ENCODE measurements at places on chromosomes 5 and 9.

DNA sequence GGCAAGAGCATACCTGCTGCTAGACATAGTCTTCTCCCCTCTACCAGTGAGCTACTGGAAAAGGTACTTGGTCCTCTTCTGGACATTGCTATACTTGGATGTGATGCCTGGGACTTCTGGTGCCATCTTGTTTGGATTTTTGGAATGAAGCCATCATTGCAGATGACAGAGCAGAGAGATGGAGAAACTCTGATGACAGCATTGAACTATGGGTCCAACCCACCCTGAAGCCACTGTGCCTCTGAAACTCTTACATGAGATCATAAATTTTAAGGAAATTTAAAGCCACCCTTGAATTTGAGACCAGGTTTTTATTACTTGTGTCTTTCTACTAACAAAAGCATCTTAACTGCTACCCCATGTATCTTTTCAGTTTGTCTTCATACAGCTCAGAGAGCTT is 151.1 kb upstream of the SMIM23 start:
- no peak for DNase-seq

DNA sequence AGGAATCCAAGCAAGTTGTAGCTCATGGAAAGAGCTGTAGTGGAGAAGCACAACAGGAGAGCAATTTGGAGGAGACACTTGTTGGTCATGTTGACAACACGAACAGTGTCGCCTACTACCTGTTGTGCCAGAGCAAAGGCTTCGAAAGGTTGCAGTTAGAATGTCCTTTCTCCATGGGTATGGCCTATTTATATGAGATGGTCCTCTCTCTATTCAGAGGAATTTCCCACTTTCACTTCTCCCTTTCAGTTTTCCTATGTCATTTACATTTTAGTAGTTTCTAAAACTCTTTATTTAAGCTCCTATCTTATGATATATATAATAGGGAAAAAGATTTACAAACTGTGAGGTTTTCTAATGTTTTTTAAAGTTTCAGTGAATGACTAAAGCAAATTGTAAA is at the start of gene IFNB1:
TSS of gene IFNB1 (minus strand) at position 162 of the 400 bp plus-strand sequence. CDS start at position 89, 73 bp downstream.
- no peak for DNase-seq

DNA sequence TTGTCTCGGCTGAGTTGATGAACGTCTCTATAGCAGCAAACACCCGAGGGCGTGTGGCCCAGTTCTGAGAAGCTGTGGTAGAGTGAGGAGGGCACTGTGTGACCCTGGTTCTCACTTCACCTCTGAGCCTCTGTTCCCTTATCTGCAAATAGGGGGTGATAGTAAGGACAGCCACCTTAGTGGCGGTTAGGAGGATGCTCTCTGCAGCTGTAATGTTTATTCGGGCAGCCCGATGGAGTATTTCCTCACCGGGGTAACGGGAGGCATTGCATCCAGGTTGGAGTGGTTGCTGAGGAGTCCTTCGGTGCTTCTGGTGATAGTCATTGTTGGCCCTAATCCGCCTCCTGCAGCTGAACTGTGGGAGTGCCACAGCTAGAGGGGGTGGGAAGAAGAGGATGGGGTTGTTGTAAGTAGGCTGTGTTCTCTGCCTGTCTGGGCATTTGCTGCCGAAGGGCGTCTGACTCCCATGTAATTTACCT is 13.9 kb downstream of the PRRC2B start:
- DNase-seq, result no peak

- DNase-seq, result no peak
Measured at GRCh38 chr5:177447611-177448243, 1.1 kb downstream of the PRR7 start.

- DNase-seq, result no peak
Measured at GRCh38 chr5:7851617-7852289, 820 bp upstream of the CFAP90 start.

DNA sequence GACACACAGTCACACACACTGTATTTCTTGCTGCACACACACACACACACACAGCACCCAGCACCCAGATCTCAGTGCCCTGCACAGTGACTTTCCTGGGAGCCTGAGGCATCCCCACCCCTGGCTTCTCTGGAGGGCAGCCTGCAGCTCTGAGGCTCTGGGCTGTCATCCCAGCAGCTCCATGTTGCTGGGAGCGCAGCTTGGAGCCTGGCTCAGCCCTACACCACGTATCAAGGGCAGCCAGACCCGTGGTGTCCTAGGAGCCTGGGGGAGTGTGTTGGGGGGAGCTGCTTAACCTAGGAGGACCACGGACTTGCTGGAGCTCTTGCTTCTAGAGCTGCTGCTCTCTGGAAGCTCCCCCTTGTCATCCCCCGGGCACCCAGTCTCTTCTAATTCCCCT is 5.2 kb downstream of the IER5L start:
- peak; percentile 39 for DNase-seq

- DNase-seq, result no peak
Measured at GRCh38 chr9:129500161-129500862, 120.6 kb downstream of the C9orf50 start.

DNA sequence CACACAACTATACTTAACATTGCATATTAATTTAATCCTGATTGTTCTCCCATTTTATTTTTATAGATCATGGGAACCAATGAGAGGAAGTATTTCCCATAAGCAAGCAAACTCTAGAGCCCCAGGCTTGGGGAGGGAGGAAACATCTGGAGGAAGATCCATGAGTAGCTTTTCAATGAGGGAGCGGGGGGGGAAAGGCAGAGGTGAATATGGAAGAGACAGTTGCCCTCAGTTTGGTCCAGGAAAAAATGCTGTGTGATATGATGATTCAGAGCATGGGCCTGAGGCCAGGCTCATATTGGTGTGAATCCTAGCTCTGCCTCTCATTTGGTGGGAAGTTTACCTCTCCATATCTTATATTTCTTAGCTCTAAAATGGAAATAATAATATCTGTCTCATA is 42.2 kb upstream of the ALDOB start:
- DNase-seq, result no peak

DNA sequence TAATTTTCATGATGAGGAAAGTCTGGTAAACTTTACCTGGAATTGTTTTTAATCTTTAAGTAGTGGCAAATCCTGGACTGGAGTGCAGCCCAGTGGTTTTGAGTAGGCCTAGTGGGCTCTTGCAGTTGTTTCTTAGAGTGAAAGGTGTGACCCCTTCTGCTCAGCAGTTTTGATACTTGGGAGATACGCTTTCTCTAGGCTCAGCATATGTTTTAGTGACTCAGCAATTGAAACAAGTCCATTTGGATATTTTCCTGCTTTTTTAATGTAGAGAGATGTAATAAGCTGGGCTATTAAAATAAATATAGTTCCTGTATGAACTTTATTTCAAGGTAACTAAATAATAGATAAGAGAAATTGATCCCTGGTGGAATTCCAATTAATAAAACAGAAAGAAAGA is 6.0 kb downstream of the POLR3G start:
- DNase-seq, result no peak

GRCh38 chr9:105132606-105133005 is 111.8 kb upstream of the SLC44A1 start:
- DNase-seq, result no peak

- no peak for DNase-seq
Measured at GRCh38 chr5:116626945-116627679, 52.5 kb upstream of the SEMA6A start.

DNA sequence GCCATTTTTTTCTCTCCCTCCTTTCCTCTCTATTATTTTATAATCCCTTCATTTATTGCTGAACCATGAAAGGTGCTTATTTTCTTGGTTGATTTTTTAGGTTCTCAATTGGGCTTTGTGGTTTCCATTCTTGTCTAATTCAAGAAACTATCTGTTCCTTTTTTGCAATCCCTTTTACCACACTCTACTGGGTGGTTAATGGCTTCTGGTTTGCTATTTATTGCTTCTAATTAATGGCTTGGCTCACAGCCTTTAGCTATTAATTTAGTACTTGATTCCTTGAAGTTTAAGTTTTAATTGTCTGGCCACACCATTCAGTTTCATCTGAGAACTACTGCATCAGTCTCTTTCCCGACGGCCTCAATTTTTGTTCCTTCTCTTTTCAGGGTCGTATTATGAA is 5.6 kb downstream of the FRRS1L start:
- no peak for DNase-seq

- no peak for DNase-seq
Measured at GRCh38 chr5:157612581-157612980, 37.0 kb upstream of the ADAM19 start.

- DNase-seq, result no peak
Measured at GRCh38 chr9:85157772-85158171, 488.2 kb downstream of the NTRK2 start.

- no peak for DNase-seq
Measured at GRCh38 chr9:26950521-26950920, 3.5 kb upstream of the PLAA start.

DNA sequence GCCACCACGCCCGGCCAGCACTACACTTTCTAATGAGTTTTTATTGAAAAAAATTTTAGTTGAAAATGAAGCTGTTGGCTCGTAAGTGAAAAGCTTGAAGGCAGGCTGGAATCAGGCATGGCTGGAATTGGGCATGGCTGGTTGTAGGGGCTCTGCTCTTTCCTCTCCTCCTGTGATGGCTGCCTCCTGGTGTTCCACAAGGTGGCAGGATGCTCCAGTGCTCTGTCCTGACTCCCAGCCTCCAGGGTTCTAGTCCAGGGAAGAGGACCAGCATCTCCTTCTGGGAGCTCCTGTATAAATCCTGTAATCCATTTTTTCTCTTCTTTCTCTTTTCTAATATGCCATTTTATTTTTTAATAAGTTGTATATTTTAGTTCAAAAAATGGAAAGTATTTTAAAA is 57.2 kb upstream of the DHFR start:
- DNase-seq, result peak; percentile 64

GRCh38 chr5:65247594-65247993 is 234.1 kb downstream of the ADAMTS6 start:
- no peak for DNase-seq

DNA sequence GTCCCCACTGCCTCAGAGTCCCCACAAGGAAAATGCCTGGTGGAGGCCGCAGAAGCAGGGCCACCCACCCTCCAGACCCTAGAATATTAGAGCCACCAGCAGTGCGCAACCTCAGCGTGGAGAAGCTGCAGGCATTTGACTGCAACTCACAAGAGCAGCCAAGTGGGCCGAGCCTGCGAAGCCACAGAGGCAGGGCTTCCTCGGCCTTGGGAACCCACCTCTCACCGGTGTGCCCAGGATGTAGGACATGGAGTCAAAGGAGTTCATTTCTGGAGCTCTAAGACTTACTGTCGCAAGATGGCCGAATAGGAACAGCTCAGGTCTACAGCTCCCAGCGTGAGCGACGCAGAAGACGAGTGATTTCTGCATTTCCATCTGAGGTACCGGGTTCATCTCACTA is 397.9 kb upstream of the PIK3R1 start:
- no peak for DNase-seq

GRCh38 chr5:50415912-50416311 is 25.2 kb downstream of the EMB start:
- DNase-seq, result no peak

- DNase-seq, result no peak
Measured at GRCh38 chr5:62343428-62343827, 37.4 kb downstream of the KIF2A start.

GRCh38 chr5:154038261-154038706 is 426 bp downstream of the FAM114A2 start:
- no peak for DNase-seq

DNA sequence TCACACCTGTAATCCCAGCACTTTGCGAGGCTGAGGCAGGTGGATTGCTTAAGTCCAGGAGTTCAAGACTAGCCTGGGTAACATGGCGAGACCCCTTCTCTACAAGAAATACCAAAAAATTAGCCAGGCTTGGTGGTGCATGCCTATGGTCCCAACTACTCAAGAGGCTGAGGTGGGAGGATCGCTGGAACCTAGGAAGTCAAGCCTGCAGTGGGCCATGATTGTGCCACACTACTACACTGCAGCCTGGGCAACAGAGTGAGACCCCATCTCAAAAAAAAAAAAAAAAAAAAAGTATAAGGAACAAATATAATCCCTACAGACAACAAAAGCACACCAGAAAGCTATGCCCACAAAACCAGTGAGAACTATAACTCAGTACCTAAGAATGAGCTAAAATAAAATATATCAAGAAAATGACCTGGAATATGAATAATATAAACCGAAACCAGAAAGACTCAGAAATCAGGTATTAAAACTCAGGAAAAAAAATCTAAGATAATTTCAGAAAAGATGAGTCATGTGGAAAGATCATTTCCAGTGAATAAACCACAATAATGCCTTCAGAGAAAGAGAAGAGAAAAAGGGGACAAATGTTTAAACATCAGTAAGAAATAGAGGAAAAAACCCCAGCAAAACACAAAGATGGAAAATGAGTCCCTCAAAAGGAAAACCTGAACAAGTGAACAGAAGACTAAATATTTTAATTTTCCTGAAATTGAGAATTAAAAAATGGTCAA is 57.4 kb downstream of the GOLPH3 start:
- DNase-seq, result no peak

GRCh38 chr5:82918311-82919031 is 158.7 kb downstream of the TMEM167A start:
- DNase-seq, result no peak

DNA sequence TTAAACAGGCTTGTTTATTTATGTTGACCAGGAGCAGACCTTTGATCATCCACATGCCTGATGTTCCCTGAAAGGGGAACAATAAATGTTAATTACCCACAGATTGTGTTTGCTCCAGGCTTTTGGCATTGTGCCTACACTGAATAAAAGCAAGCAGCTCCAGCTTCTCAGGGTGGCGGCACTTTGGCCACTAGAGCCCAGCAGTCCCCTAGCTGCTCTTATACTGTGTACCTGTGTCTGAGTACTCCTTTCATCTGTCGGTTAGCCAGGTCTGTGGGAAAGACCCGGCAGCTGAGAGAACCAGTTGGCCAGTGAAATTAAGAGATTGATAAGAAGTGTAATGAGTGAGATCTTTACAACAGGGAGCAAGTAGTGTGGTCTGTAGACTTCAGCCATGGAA is 254.8 kb upstream of the FTMT start:
- no peak for DNase-seq

DNA sequence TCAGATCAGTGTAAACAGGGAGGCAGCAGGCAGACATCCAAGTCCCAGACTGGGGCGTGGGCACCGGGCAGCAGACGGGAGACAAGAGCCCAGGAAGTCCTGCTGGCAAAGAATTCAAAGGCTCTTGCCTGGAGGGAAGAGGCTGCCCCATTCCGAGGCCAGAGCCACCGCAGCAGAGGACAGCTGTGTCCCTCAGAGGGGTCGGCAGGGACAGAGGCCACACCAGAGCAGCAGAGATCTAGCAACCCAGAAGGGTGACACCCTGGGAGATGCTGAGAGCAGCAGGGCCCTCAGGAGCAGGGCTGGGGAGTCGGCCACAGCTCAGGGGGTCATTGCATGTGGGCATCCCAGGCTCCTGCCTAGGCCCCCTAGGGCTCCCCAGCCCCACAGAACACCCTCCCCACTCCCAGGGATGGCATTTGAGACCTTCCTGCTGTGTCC is 29.1 kb downstream of the ADAMTS2 start:
- no peak for DNase-seq

DNA sequence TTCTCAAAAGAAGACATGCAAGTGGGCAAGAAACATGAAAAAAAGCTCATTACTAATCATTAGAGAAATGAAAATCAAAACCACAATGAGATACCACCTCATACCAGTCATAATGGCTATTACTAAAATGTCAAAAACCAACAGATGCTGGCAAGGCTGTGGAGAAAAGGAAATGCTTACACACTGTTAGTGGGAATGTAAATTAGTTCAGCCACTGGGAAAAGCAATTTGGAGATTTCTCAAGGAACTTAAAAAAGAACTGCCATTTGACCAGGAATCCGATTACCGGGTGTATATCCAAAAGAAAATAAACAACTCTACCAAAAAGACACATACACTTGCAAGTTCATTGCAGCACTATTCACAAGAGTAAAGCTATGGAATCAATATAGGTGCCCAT is 595.4 kb upstream of the RIOK2 start:
- no peak for DNase-seq

GRCh38 chr5:82593481-82593880 is 315.3 kb upstream of the RPS23 start:
- DNase-seq, result no peak

Measured in glutamatergic neuron (in vitro differentiated cells).